ENCODE measurements at places on chromosomes 2 and 18.

DNA sequence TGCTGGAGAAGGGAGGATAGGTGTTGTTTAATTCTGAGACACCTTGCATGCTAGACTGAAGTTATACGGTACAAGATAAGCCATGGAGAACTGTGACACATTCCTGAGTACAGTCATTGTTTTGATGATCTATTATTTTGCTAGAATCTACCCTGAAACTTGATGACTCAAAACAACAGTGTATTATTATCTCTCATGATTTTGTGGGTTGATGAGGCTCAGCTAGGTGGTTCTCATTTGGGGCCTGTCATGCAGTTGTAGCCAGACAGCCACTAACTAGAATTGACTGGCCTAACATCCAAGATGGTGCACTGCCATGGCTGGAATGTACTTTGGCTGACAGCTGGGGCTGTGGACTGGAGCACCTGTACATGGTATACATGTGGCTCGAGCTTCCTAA lies 5.4 kb upstream of the IL1R1 start:
- no peak for DNase-seq

DNA sequence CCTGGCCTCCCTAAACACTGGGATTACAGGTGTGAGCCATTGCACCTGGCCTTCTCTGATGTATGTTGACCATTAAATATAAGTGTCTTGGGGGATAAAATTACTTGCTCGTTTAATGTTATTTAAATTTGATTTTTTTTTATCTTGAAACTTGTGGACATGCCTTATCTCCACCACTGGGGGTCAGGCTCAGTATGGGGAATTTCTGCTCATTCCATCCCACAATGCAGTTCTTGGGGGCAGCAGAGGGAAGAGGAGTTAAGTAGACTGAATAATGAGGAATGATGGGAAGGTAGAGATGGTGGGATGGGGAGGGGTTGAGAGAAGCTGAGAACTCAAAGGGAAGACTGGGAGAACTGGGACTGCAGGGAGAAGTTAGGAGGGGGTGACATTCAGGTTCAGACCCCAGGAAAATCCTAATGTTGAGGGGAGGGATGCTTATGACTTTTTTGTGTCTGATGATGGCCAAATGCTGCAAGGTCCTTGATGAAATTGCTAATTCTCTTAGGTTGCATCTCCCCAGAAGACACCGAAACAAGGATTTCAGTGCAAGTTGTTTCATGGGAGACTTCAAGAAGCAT lies 174.2 kb downstream of the MIB1 start:
- no peak for DNase-seq

DNA sequence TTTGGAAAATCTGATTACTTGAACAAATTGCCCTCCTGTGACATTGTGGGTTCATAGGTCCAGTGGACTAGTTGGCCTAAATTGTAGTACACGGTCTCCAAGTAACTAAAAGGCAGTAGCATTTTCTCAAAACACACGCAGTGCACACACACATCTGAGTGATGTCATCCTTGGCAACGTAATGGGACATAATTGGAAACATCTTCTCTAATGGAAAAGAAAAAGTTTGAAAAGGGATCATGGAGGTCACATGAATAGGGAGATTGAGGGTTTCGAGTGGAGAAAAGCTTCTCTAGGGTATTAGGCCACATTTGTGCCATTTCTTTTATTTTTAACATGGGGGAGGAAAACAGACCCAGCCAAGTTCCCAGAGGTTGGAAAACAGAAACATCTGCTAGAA lies 93.3 kb downstream of the MAP4K4 start:
- no peak for DNase-seq

DNA sequence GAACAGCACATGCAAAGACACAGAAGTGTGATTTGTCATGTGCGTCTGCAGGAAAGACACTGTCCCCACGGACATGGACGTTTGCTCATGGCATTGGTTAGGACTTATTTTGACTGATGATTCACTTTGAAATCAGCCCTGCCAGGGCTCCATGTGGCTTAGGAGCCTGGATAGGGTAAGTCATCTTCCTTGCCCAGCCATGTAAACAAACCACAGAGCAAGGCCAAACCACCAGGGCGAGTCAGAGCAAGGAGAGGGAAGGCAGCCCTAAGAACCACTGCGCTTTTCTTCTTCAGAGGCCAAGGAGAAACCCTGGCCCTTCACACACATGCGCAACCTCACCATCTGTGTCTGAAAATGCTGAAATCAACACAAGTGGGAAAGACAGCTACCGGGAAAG lies 88.8 kb downstream of the GFPT1 start:
- no peak for DNase-seq

DNA sequence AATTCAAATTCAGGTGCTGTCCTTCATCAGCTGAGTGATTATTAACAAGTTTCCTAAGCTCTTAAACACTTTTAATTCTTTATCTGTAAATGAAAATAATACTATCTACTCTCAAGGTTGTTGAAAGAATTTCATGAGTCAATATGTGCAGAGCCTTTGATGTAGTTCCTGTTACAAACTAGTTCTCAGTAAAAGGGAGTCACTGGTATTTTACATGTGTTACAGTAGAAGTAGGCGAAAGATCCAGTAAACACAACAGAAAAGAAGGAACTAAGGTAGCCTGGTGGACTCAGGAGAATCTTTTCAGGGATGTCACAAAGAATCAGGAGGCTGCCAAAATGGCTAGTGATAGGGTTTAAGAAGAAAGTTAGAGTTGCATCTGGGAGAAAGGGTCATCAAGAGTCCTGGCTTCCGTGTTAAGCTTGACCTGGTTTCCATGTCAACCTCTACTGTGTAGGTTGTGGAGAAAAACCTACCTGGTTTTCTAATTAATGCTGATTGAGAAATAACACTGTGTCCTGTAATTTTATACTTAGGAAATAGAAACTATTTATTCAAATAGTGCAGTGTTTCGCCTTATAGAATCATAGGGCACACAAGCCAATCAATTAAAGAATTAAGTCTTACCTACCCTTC lies 58.3 kb upstream of the TRIB2 start:
- DNase-seq: no peak

DNA sequence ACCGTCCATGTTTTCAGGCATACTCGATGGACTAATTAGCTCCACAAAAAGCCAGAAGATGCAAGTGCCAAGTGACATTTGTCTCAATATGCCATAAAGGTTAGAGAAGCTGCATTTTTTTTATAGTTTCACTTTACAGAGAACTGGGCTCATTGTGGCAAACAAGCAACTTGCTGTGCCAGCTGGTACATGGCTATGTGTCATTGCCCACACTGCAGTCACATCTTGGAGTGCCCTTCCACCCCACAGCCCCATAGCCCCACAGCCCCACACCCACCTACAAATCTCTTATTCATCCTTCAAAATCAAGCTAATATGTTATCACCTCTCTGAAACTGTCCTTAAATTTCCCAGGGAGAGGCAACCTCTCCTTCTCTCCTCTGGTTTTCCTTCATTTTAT lies 451.9 kb downstream of the ARHGAP15 start:
- no peak for DNase-seq

DNA sequence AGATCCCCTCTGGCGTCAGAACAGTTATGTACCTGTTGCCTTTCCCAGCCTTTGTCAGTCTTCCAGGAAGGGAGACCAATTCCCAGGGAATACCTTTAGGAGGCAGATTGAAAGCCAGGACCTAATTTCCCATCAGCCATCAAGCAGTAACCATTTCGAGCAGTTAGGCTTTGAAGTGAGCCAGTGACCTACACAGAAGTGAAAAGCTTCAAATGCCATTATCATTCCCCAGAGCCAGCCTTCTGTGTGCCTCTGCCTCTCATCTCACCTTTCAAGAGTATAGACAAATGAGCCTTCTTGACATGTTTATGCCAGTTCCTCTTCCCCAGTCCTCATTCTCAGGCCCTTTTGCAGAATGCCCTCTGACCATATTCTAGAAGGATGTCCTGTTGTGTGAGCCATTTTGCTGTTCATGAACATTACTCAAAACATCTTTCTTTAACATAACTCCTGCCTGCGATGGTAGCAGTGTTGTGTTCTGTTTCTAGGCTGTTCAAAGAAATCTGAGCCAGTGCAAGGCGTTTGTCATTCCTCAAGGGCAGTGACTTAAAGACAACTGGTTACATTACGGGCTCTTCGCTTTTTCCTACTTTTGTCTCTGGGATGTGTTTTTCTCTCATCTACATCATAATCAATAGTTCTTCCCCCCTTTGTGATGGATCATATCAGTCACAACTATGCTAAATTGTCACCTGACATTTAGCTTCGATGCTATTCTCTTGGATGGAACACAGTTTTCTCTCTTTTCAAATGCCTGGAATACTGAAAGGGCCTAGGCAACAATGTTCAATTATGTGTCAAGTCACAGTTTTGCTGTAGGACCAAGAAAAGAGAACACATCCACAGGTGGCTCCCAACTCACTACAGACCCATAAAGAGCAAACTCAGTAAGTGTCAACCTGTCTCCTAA lies 138.6 kb downstream of the ALK start:
- peak; percentile 6 for DNase-seq

DNA sequence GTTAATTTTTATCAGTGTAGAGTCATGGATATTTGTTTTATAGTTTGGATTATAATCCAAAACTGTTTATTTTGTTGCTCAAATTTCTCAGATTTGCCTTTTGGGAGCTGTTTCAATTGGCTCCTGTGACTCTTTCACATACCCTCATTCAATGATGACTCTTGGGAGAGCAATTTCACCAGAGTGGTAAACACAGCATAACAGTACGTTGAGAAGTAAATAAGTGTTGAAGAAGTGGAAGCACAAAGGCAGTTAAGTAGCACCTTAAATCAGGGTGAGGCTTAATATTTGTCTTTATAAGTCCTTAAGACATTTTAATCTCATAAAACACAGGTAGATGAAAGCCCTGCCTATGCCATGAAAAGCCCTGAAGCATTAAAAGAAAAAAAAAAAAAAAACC lies 17.1 kb upstream of the SLC39A10 start:
- no peak for DNase-seq

DNA sequence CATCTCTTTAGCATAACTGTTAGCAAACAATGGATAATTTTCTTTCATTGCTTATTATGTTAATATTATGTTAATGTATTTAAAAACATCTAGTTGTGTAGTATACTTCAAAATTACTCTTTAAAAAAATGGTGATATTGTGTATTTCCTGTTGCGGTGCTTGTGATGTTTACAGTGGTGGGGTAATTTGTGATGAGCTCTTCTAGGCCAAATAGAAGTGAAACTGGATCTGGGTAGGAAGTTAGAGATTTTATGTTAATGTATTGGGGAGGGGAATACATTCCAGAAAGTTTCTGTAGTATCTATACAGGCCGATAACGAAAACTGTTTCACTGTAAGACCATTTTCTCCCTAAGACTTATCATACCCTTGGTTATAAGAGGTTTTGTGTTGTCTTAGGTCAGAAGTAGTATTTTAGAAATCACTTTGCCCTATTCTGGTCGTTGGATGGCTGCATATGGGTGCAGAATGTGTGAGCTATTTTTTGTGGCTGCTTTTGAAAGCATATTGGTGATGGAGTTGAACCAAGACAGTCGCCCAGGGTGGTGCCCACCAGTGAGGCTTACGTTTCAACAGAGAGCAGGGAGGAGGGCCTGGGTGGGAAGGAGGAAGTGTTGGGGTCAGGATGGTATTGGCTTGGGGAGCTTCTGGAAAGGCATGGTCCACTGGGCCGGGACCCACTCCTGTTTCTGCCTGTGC lies 5.8 kb downstream of the TSHZ1 start:
- DNase-seq: no peak

- DNase-seq: peak; percentile 60
These were observed 64.9 kb upstream of the CAPN13 start for GRCh38 chr2:30871980-30872789.

DNA sequence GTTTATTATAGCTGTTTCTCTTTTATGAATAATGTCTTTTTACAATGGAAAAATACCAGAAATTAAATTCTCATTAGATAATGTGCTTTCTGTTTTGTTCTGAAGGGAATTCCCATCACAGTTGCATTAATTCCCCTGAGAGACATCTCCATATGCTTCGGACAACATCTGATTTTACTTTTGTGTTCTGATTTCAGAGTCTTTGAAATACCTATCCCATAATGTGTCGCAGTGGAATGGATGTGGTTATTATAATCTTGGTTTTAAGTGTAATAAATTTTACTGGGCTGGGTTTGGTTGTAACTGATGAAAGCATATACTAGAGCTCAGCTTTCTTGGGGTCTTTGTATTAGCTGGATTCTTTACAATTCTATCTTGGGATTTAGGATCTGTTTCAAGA lies 12.5 kb downstream of the SPTBN1 start:
- DNase-seq: no peak

- DNase-seq: no peak
These were observed 121.9 kb downstream of the CACNB4 start for GRCh38 chr2:151976945-151977353.

DNA sequence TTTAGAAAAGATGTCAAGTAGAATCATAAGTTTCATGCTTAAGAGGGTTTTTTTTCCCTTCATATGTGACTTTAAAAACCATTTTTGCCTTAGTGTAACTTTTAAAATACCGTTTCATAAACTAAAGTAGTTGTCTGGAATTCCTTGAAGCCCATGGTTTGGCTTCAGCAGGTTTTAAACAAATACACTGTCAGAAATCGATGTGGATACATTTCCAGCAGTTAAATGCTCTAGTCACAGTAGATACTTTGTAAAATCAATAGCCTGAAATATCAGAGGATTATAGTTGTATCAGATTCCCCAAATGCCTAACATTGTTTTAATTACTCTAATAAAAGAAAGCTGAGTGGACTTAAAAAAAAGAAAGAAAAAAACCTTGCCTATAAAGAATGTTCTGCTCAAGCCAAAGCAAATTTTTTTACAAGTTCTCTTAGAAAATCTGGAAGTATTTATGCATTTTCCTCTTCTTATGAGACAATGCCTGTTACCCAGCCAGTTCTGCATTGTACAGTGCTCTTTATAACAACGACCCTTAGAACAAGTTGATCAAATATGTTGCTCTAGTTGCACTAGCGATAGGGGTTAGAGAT lies 260.5 kb downstream of the LTBP1 start:
- no peak for DNase-seq

GRCh38 chr2:14530506-14530905 lies 102.0 kb upstream of the LRATD1 start:
- DNase-seq: no peak

DNA sequence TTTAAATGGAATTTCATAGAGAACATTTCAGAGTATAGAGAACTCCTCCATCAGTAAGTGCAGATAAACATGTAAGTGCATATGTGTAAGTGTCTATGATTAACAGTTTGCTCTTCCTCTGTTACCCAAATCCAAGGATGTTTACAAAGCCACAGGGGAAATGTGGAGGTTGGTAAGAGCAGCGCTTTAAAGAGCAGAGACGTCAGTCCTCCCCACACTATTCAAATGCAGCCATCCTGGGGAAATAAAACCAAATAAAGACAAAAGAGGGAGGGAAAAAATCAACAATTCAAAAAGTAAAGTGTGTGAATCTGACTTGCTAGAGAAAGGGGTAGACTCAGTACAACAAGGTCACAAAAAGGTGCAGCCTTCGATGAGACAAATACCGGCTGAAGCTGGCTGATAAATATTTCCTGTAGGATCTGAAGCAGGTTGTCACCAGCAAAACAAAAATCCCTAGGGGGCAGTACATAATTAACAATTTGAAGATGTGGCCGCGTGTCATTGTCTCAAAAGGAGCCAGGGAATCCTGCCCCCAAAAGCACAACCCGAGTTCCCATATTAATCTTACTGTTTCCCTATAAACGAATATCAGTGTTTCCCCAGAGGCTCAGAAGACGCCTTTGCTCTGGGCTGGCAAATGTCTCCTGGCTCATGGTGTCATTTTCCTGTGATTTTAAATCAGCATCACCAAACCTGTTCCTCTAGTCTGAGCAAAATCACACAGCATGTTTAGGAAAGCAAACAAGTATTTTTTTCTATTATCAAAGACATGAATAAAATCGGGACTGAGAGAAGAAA lies 216.5 kb downstream of the CDCA7 start:
- DNase-seq: no peak

- DNase-seq: peak; percentile 22
These were observed 10.3 kb downstream of the PTPRN start for GRCh38 chr2:219298759-219299371.

GRCh38 chr2:110872521-110872920 lies 140.1 kb downstream of the ACOXL start:
- no peak for DNase-seq
